ENCODE measurements at places on chromosomes 7 and 10.

- no peak for DNase-seq
Measured at GRCh38 chr7:52639126-52639525, 396.3 kb upstream of the POM121L12 start.

- no peak for DNase-seq
Measured at GRCh38 chr10:128631801-128632241, 505.6 kb upstream of the MKI67 start.

- DNase-seq = no peak
Measured at GRCh38 chr10:132477066-132477397, 60.6 kb upstream of the INPP5A start.

DNA sequence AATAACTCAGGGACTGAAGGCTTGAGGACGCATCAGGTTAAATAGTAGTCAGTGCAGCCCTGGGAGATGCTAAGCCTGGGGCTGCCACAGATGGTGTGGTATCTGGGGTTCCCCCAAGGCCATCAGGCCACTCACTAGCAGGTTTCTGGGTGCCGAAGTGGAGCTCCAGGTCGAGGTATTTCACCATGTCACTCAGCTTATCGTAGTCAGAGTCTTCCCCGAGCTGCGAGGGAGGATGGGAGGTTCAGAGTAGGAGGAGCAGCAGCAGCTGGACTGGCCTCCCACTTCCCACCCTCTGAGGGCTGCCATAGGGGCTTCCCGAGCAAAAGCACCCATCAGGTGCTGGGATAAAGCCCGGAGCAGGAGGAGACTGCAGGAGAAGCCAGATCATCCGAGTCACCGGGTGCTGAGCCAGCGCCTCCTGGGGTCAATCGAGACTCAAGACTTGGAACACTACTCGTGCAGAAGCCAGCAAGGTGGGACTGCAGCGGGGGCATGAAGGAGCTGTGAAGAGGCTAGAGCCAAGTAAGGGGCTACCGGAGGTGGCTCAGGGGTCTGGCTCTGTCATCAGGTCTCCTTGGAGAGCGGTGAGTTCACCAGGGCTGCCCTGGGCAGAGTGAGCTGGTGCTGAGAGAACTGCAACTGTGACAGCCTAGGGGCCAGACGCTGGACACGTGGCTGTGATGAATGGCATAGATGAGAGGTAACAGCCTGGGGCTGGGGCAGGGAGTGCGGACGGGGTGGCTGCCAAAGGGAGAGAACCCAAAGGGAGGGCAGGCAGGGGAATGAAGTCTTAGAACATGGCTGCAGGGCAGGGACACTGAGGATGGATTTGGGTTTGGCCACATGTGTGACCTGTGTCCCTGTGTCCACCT, 45.3 kb downstream of the GRID2IP start:
- DNase-seq = no peak

- DNase-seq = no peak
Measured at GRCh38 chr10:9545073-9545472, 1472.6 kb upstream of the CELF2 start.

DNA sequence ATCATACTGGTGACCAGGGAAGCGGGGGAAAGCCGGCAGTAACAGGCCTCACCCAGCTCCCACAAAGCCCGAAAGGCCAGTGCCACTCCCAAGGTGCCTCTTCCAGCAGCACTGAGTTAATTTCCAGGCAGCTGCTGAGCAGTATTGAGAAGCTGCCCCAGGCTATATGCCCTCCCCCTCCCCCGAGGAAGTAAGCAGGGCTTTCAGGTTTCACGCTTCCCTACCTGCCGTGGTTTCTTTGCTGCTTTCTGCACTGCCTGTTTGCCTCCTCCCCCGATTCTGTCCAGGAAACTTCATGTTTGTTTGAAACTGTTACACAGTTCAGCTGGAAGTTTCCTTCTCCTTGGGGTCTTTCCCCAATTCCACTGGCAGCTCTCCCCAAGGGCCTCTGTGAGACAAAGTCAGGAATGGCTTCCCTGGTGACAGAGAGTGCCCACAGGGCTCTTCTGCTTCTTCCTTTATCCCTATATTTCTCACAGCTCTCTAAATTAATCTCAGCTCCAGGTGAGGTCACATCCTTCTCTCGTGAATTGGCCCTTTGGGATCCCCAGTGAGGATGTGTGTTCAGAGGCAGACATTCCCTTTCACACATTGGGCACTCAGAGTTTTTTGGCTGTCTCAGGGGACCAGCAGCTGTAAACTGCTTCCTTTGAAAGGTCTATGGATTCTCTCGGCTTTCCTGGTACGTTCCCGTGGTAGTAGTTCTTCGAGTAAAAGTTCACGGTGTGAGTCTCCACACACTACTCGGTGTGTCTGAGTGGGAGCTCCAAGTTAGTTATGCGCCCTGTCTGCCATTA, 19.4 kb downstream of the C1GALT1 start:
- no peak for DNase-seq

- DNase-seq = no peak
Measured at GRCh38 chr10:126013489-126014281, 117.3 kb downstream of the FANK1 start.

DNA sequence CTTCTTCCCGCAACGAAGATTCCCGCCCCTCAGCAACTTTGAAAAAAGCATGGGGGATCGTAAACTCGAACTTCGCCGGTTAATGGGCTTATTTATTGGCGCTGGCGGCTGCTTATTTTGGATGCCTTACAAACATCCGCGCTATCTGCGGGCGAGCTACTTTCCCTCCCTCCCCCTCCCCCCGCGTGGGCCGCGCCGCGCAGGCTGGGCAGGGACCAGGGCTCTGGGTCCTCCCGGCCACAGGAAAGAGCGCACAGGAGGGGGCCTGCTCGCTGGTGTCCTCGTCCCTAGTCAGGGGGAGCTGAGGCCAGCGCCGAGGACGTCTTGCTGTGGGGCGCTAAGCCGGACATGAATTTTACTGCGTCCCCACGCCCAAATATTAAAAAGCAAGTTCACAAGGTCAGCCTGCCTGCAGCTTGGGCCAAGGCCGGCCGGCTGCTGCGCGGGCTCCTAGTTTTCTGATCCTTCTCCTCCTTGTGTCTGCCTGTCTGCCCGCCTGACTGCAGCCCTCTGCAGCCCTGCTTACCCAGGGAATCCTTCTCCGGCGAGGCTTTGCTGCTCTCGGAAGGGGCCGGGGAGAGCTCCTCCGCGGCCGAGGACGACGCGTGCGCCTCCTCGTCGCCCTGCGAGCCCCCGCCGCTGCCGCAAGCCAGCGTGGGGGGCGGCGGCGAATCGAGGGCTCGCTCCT, 1.2 kb downstream of the HOXA10 start:
- no peak for DNase-seq

- no peak for DNase-seq
Measured at GRCh38 chr7:123170333-123171246, 29.2 kb downstream of the SLC13A1 start.

DNA sequence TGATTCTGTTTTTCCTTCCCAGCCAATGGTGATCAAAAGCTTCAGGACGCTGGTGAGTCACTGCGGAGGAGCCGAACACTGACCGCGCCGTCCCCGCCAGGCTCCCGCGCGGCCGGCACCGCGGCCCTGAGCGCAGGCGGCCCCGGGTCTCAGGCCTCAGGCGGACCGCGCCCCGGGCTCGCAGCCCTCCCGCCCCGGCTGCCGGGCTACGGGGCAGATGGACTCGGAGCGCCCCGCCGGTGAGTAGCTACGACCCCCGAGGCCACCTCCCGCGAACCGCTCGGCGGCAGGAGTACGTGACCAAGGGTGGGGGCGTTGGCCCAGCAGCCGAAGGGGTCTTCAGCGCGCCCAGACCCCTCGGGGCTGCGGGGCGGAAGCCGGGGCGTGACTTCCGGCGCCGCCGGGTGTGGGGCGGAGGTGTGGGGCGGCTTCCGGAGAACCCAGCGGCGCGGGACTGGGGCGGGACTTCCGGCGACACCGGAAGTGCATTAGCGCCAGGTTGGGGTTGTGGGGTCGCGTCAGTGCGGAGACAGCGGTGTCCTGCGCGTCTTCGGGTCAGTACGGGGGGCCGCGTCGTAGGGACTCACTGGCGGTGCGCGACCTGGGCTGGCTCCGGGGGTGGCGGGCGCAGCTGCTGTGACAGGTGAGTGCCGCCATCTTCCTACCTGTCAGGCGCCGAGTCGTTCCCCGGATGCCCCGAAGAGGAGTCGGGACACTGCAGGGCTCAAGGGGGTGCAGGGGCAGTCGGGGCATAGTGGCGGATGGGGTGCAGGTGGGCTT, at the start of gene WDR37:
TSS of gene WDR37 (plus strand) at position 60 of the 780 bp plus-strand sequence. CDS start 15,771 bp downstream, outside the sequence.
- peak; percentile 79 for DNase-seq

DNA sequence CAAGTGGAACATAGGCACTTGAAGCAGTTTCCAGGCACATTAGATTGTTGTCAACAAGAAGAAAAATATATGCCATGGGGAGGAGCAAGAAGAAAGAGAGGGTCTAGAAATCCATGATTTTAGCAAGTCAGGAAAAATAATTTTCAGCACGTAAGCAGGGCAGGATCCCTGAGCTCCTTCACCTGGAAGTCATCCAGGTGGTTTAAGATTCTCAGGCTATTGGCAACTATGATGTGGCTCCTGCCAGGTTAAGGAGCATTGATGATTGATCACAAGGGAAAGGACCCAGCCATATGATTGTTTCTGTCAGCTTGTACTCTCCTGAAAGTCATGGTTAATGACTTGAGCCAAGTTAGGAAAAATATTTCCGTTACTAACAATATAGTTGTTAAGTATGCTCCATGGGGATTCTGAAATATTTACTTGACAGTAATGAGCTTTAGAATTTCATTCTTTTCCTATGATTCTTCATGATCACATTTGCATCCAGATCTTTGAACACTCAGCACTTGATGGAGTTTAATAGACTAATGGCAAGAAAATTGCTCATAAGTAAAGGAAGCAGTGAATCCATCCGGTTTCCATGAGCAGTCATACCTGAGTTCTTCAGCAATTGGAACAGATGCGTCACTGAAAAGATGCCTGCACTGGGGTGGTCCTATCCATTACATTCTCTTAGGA, 209.1 kb downstream of the BICC1 start:
- no peak for DNase-seq

- DNase-seq = no peak
Measured at GRCh38 chr7:130296221-130296951, 3.4 kb downstream of the CPA4 start.

DNA sequence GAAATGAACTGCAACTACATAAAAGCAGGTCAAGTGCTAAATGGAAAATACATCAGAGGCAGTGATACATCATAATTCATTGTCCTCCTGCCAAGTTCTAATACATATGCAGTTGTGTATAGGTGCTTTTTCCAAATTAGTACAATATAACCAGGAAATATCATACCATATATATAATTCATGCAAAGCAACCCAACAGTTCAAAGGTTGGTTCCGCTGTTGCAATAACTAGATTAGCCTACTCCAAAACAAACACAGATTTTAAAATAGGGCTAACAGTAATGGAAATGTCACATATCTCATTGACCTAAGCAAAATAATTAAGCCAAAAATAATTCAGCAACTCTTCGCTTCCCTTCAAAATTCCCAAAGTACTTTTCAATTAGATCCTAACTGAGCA, 88.9 kb upstream of the NEBL start:
- no peak for DNase-seq

- DNase-seq = no peak
Measured at GRCh38 chr7:110442381-110442837, 648.5 kb upstream of the LRRN3 start.

DNA sequence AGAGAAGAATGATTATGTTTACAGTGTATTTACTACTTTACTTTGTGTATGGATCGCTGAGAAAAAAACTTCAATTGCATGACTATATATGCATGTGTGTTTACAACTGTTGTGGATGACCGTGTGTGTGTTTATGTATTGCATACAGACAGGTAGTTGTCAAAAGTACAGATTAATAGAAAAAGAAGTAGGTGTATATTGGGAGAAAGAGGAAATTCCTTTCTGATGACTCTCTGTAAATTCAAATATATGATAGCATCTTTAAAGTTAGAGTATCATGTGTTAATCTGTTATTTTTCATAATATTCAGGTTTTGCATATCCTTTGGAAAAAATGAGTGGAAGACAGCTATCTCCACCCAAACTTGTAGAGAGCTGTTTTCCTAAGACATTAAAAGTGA, 160.4 kb upstream of the AGR3 start:
- no peak for DNase-seq

Data from stimulated activated CD8-positive, alpha-beta memory T cell treated with anti-CD3 and anti-CD28 coated beads, Interleukin-4, amount 100 ng/mL, for 4 hours (primary cell).